Umbilical cord (tissue), 2 donors: ENCODE measurements at places on chromosomes 6 and 20. TPM values are rescaled to one million over a fixed set of nuclear protein-coding genes. Genes with fewer than 3 reads are reported as not detected.
A peak's percentile ranks its signal among the peaks of the same experiment; 100 is the strongest.

GRCh38 chr6:129006724-129007514 lies 124.0 kb downstream of the LAMA2 start:
- DNase-seq = peak; percentile 88

DNA sequence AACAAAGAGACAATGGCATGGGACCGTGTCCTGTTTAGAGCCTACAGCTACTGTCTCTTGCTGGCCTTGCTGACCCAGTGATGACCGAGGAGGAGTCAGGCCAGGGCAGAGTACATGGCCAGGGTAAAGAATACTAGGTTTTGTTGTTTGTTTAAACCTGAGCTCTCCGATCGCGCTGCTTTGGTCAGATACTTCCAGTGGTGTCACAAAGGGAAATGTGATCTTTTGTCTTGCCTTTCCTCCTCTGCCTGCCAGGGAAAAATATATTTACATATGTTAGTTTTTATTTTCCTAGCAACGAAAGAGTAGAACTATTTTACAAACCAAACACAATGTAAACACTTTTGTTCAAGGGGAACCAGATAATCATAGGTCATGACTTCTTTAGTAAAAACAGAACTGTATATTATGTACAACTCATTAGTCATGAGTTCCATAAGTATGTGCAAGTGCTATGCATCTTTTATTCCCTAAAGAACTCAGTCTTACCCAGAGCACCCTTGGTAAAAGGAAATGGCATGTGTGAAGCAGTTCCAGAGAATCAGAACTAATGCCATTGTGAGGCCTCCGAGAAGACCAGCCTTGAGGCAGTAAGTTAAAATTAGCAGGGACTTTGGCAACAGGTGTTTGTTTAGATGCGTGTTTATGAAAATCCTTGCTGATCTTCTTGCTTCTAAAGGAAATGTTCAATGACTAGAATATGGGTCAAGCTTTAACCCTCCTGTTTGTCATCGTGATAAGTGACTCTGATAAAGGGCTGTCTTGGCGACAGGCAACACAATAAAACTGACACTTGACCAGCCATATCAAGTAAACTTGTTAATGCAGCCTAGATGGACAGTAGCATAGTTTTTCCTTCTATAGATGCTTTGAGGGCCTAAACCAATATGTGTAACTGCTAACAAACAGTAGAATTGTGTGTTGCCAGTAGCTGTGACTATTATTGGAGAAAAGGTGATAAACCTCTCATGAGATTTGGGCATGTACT lies 204.6 kb downstream of the NKAIN2 start:
- DNase-seq = no peak

DNA sequence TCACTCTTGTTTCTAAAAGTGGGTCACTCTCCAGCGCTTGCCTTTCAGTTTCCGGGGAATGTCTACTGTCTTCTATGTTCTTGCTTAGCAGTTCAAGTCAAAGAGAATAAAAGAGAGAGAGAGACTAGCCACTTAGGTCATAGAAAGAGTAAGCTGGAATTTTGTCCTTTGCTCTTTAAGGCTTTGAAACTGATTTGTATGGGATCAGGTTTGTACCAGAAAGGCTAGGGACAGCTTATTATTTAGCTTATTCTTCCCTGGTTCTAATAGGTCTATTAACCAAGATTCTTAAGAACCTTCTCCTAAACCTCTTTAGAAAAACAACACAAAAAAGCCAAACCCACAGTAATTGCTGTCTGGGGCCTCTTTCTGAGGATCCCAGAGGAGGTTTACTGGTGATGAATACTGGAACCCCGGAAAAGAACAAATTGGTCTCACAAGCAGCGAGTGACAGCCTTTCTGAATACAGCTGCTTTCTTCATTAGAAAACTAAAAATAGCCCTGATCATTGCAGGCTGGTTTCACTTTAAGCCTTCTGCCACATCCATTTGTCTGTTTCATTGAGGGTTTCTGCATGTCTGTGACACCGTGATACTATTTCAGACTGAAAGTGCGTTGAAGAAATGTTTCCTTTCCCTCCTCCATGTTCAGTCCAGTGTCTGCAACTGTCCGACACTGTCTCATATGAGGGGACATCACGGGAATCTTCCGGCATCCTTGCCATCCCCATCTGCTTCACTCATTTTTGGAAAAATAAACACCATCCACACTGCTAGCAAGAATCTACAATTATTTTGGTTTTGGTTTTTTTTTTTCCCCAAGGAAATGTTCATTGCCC lies 75.1 kb upstream of the ATXN1 start:
- no peak for DNase-seq

GRCh38 chr6:107956586-107957307 lies 1.3 kb downstream of the SEC63 start:
- DNase-seq = peak; percentile 48

GRCh38 chr6:89291256-89291819 lies 23.8 kb downstream of the GABRR2 start:
- no peak for DNase-seq

DNA sequence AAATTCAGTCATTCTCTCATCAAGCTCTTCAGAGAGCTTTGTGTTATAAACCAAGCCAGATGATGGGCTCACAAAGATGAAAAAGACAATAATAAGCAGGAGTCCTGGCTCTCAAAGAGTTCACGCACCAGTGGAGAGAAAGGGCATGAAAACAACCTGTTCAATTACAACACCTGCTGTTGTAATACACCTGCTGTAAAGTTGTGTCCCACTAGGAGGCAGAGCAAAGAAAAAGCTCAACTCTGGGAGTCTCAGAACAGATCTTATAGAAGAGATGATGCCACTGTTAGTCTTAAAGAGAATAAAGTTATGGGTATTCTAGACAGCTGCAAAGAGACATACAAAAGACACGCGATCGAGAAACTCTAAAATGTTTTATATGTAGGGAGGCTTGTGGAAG lies 100.6 kb downstream of the DCDC2 start:
- DNase-seq = no peak

DNA sequence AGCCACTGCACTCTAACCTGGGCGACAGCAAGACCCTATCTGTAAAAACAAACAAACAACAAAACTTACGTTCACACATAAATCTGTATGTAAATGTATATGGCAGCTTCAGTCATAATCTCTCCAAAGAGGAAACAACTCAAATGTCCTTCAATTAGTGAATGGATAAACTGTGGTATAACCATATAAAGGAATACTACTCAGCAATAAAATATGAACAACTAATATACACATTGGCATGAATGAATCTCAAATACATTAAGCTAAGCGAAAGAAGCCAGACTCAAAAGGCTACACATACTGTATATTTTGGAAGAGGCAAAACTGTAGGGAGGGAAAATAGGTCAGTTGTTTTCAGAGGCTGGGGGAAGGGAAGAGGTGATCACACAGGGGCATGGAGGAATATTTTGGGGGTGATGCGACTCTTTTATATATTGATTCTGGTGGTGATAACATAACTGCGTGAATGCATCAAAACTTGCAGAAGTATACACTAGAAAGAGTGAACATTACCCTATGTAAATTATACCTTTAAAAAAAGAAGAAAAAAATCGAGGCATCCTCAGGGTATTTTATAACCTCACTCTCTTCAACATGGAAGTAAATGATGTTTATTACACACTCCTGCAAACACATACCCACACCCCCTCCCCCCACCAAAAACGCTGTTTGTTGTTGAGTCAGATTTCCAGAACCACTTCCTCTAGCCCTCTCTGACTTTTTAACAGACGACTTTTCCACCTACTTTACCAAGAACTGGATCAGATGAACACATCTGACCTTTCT lies 115.2 kb upstream of the RNF24 start:
- DNase-seq = no peak

DNA sequence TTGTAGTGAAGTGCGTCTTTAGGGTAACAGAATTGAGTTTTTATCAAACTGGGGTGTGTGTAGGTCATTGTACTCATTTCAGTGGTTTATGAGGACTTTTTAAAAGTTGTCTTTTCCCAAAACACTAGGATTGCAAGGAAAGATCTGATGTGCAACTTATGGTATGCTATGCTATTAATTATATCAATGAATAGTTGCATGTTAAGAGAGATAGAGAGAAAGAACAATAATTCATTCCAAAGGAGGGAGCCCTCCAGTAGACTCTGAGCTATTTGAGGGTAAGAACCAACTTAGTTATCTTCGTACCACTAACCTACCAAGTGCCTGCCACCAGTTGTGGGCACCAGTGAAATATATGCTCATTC lies 117.1 kb downstream of the RNF144B start:
- DNase-seq = no peak

- no peak for DNase-seq
Measured at GRCh38 chr6:170085475-170086401, 205.1 kb downstream of the DLL1 start.

DNA sequence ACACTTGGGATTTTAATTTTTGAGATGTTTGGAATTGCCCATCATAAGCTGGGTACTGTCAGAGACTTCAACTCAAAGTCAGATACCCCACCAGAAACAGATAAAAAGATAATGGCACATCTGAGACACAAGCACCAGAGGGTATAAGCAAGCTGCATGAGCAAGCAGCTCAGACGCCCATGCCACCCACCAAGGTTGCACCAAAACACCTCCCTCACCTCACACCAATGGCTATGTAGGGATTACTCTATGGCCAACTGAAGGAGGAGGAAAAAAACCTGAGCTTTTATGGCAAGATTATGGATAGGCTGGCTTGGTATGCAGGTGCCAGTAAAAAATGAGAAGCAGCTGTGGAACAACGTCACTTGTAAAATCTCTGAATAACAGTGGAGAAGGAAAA lies 3.8 kb upstream of the IRAK1BP1 start:
- DNase-seq = no peak

- DNase-seq = no peak
Measured at GRCh38 chr6:7129784-7130569, 22.2 kb downstream of the RREB1 start.

GRCh38 chr6:11865680-11866300 lies 87.2 kb upstream of the ADTRP start:
- no peak for DNase-seq

DNA sequence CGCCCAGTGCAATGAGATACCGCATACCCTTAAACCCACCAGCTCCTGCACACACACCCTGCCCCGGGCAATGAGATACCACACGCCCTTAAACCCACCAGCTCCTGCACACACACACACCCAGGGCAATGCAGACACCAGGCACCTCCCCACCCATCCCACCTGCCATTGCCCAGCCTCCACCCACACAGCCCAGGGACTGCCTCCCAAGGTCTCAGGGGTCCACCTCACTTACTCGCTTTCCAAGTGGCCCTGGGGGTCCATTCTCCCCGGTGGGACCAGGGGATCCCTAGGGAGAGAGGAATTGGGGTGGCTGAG lies 24.0 kb downstream of the COL11A2 start:
- no peak for DNase-seq

The OPN5 gene
- 2.9 TPM for total RNA-seq
